ENCODE measurements at places on chromosomes 4 and X.

DNA sequence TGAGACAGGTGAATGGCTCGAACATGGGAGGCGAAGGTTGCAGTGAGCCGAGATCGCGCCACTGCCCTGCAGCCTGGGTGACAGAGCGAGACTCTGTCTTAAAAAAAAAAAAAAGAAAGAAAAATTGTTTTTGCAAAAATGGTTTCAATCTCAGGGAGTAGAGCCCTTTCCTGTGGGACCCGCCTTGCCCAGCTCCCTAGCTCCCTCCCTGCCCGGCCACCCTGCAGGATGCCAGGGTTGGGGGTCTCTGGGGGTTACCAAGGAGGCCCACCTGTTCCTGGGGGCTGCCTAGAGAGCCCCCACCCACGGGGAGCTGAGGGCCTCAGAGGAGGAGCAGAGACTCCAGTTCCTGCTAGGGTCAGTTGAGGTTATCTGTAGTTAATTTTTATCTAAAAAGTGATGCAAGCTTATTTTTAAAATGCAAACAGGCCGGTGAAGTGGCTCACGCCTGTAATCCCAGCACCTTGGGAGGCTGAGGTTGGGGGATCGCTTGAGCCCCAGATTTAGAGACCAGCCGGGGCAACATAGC, 18.7 kb upstream of the PLCXD1 start:
- no peak for DNase-seq

DNA sequence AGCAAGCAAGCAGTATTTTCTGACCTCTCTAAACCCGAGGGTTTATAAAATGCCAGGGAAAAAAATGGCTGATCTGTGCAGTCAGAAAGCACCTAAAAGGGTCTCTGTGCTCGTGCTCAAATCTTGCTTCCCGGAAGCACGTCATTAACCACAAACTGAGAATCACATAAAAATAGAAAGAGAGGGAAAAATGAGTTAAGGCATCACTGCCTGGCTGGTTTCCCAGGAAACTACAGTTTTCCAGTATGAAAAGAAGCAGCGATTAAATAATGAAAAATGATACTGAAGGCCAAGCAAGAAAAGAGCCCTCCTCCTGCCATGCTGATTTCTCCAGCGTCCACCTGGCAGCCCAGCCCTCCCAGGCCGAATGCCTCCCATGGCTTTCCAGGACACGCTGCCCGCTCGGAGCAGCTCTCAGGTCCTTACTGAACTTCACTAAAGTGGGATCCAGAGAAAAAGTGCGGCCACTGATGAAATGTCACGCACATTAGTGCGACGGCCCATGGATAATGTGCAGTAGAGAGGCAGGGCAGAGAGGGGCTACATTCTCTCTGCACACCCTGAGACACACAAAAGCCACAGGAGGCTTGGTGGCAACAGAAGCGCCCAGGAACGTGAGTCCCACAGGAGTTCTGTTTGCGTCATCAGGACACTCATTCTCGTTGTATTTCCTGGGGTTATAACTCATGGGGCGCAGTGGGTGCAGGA, 80.4 kb downstream of the WFS1 start:
- DNase-seq = no peak

- DNase-seq = no peak
Measured at GRCh38 chr4:107618656-107619055, 101.4 kb downstream of the PAPSS1 start.

- peak; percentile 15 for DNase-seq
Measured at GRCh38 chr4:10690185-10690907, 5.8 kb upstream of the CLNK start.

GRCh38 chr4:158259955-158260575, 49.8 kb downstream of the TMEM144 start:
- DNase-seq = peak; percentile 58

DNA sequence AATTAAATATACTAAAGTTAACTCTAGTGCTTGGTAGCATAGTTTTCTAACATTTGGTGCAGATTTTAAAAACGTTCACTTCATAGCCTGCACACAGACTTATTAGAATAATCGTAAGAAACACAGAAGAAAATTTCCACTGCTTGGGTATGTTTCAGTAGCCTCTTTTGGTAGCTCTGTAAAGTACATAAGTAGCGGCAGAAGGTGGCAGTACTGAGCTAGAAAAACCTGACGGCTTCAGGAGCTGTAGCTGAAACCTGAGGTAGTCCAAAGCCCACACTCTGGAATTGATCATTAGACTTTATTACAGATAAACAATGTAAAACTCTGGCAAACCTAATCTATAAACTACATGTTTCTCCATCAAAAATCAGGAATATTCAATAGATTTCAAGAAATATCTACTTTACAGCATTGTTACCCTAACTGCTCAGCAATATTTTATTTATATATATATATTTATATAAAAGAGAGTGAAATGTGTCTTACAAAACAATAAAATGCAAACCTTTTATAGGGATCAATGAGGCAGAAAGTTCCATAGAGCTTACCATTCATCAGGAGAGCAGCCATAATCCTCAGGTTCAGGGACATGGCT, 88.2 kb downstream of the ATP8A1 start:
- DNase-seq = peak; percentile 45

DNA sequence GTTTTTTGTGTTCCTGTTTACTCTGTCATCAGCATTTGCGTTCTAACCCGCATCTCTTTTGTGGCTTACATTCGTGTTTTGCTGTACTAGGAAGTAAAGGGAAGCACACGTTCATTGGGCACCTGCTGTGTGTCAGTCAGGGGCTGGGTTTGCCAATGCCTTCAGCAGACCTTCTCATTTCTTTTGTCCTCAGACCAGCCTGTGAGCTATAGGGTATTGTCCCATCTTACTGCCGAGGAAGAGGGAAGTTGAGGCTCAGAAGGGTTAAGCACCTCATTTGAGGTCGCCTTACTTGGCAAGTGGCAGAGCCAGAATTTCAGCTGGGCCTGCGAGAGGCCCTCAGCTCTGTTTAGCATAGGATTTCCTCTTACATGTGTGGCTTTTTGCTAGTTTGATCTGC, 8.7 kb downstream of the TBC1D14 start:
- no peak for DNase-seq

- DNase-seq = peak; percentile 4
Measured at GRCh38 chr4:85368932-85369331, 106.0 kb upstream of the ARHGAP24 start.

DNA sequence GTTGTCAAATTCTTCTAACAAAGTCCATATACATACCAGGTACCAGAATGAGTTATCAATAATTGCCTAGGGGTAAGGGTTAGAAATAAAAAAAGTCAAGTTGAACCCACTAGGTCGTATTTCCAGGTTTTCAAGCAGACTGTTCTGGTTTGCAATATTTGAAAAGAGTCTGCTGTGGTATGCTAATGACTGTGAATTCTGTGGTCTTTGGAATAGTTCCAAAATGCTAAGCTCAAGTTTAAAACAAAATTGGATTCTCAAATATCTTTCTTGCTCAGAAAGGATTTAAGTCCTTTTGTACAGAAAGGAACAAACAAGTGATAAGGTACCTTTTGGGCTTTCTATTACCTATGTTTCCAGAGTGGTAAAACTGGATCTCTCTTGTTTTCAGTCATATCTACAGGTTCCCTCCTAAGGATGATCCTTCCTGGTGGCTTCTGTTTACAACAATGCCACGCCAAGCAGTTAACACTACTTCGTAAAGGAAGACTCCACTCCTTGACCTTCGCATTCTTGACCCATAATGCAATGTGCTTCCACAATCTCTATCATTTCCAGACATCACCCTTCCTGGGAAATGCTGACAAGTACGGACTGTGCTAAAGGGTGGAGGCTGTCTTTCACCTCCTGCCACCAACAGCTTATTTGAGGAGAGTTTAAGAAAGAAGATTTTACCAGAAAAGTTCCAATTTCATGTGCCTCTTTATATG, 531.7 kb upstream of the FTHL17 start:
- DNase-seq = no peak

GRCh38 chr4:91984466-91984865, 319.3 kb upstream of the GRID2 start:
- no peak for DNase-seq
